ENCODE measurements at places on chromosomes 6 and 20.

- DNase-seq = no peak
- no peak overlapping the region for H3K4me3 ChIP-seq
- H3K27me3 ChIP-seq = no peaks in the 10 kb centered on the region
- no peaks in the 10 kb centered on the region for H3K4me1 ChIP-seq
Observed at GRCh38 chr6:110390404-110390803, 25.0 kb downstream of the DDO start.

GRCh38 chr20:6698723-6699122 lies 68.8 kb upstream of the BMP2 start:
- DNase-seq = no peak
- no peaks in the 10 kb centered on the region for H3K27me3 ChIP-seq
- H3K36me3 ChIP-seq = no peaks in the 10 kb centered on the region
- H3K4me3 ChIP-seq = no peak overlapping the region

GRCh38 chr6:13589801-13590200 lies 15.4 kb downstream of the SIRT5 start:
- no peaks in the 10 kb centered on the region for H3K4me1 ChIP-seq
- H3K4me3 ChIP-seq = no peak overlapping the region
- peaks cover 36% of the 10 kb centered on the region for H3K36me3 ChIP-seq
- no peak for DNase-seq
- H3K27me3 ChIP-seq = no peaks in the 10 kb centered on the region
- H3K27ac ChIP-seq = no peak overlapping the region

GRCh38 chr6:139337830-139338229 lies 36.6 kb downstream of the CITED2 start:
- no peaks in the 10 kb centered on the region for H3K4me1 ChIP-seq
- no peak for DNase-seq
- no peaks in the 10 kb centered on the region for H3K27me3 ChIP-seq
- H3K27ac ChIP-seq = no peak overlapping the region

- no peaks in the 10 kb centered on the region for H3K4me1 ChIP-seq
- peaks cover 3% of the 10 kb centered on the region for H3K36me3 ChIP-seq
- no peak for DNase-seq
- no peaks in the 10 kb centered on the region for H3K27me3 ChIP-seq
Observed at GRCh38 chr6:164296411-164296810, 881.9 kb downstream of the QKI start.

DNA sequence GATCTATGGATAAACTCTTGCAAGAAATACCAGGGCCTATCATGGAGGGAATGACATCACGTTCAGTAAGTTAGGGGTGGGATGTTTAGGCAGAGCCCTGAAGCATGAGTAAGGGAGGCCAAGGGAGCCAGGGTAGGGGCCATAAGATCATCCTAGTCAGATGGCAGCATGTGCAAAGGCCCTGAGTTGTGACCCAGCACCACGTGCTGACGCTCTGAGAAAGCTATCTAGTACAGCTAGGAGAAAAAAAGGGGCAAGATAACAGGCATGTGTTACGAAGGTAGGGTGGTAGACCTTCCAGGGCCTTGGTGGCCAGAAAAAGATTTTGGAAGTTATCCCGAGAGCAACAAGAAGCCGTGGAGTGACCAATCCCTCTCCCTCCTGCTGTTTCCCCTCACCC lies 22.3 kb downstream of the KCNB1 start:
- H3K27me3 ChIP-seq = no peaks in the 10 kb centered on the region
- no peak overlapping the region for H3K4me3 ChIP-seq
- no peaks in the 10 kb centered on the region for H3K36me3 ChIP-seq
- DNase-seq = no peak
- no peak overlapping the region for H3K27ac ChIP-seq

- no peaks in the 10 kb centered on the region for H3K27me3 ChIP-seq
- no peak overlapping the region for H3K27ac ChIP-seq
- no peaks in the 10 kb centered on the region for H3K36me3 ChIP-seq
Observed at GRCh38 chr6:139820210-139820609, 445.8 kb upstream of the CITED2 start.

GRCh38 chr20:6468423-6469116 lies 298.9 kb upstream of the BMP2 start:
- no peaks in the 10 kb centered on the region for H3K36me3 ChIP-seq
- no peak for DNase-seq
- no peak overlapping the region for H3K4me3 ChIP-seq

DNA sequence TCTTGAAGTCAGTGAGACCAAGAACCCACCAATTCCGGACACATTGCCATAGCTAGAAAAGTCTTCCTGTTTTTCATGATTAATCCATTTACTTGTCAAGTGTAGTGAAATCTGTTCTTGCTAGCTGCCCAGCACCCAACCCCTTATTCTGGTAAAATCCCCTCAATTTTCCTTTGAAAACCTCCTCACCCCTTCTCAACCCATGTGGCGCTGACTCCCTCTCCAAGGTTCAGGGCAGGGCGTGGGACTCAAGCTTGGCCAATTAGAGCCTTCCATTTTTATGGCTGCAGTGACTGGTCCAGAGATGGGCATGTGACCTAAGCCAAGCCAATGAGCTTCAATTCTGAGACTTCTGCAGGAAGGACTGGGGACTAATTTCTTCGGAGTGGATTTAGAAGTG lies 9.8 kb upstream of the ZBP1 start:
- DNase-seq = no peak
- H3K27me3 ChIP-seq = no peaks in the 10 kb centered on the region
- H3K4me1 ChIP-seq = no peaks in the 10 kb centered on the region
- no peak overlapping the region for H3K27ac ChIP-seq
- H3K4me3 ChIP-seq = no peak overlapping the region

- no peaks in the 10 kb centered on the region for H3K27me3 ChIP-seq
- peaks cover 12% of the 10 kb centered on the region for H3K36me3 ChIP-seq
- no peak for DNase-seq
- no peak overlapping the region for H3K27ac ChIP-seq
- no peaks in the 10 kb centered on the region for H3K4me1 ChIP-seq
- H3K4me3 ChIP-seq = no peak overlapping the region
Observed at GRCh38 chr6:134878136-134878535, 71.8 kb downstream of the ALDH8A1 start.

- H3K36me3 ChIP-seq = no peaks in the 10 kb centered on the region
- no peak overlapping the region for H3K27ac ChIP-seq
- H3K4me3 ChIP-seq = no peak overlapping the region
- no peak for DNase-seq
- H3K4me1 ChIP-seq = no peaks in the 10 kb centered on the region
- H3K27me3 ChIP-seq = no peaks in the 10 kb centered on the region
Observed at GRCh38 chr6:81487489-81487888, 265.0 kb downstream of the TENT5A start.

DNA sequence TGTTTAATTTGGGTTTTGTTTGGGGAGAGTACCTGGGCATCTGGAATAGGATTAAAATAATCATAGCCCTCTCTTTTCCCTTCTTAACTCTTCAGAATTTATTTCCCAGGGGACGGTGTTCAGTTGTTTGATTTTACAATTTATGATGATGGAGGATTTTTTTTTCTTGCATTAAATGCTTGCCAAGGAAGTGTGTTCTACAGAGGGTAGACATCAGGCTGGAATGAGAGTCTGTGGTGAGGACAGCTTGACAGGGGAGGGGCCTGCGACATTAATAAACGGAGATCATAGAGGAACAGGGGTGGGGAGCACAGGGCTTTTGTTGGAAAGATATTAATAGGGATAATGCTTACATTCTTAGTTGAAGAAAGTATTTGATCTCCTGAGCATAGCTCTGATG lies 297.5 kb downstream of the CLIC5 start:
- H3K27me3 ChIP-seq = no peaks in the 10 kb centered on the region
- no peak overlapping the region for H3K27ac ChIP-seq
- H3K4me1 ChIP-seq = no peaks in the 10 kb centered on the region
- no peak overlapping the region for H3K4me3 ChIP-seq

DNA sequence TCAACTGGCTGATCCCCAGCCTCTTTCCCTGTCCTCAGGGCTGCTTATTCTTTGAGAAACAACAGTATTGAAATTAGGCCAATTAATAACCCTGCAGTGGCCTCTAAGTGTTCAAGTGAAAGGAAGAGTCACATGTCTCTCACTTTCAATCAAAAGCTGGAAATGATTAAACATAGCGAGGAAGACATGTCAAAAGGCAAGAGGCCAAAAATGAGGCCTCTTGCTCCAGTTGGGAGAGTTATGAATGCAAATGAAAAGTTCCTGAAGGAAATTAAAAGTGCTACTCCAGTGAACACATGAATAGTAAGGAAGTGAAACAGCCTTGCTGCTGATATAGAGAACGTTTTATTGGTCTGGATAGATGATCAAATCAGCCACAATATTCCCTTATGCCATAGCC lies 131.5 kb downstream of the MACROD2 start:
- no peaks in the 10 kb centered on the region for H3K36me3 ChIP-seq
- no peaks in the 10 kb centered on the region for H3K4me1 ChIP-seq
- no peaks in the 10 kb centered on the region for H3K27me3 ChIP-seq
- H3K27ac ChIP-seq = no peak overlapping the region
- H3K4me3 ChIP-seq = no peak overlapping the region

- no peaks in the 10 kb centered on the region for H3K4me1 ChIP-seq
- no peak overlapping the region for H3K27ac ChIP-seq
- H3K27me3 ChIP-seq = no peaks in the 10 kb centered on the region
- H3K4me3 ChIP-seq = no peak overlapping the region
- H3K36me3 ChIP-seq = no peaks in the 10 kb centered on the region
Observed at GRCh38 chr6:23272536-23272935, 703.2 kb downstream of the HDGFL1 start.

DNA sequence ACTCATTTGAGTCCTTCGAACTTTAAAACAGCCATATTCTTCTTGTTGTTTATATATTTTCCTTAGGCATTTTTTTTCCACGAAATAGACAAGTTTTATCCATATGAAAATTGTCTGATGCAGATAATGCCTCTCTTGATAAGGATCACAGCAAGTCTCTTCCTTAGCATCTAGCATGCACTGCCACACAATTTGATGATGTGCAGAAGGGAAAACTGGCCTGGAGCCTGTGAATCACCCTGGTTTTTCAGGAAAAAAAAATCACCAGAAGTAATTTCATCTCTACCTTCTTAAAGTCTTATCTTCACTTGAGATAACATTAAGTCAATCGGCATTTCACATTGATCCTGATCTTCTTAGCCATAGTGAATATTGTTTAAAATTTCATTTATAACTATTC lies 199.8 kb downstream of the TENT5A start:
- H3K27ac ChIP-seq = no peak overlapping the region
- H3K4me1 ChIP-seq = no peaks in the 10 kb centered on the region
- H3K36me3 ChIP-seq = no peaks in the 10 kb centered on the region
- H3K27me3 ChIP-seq = no peaks in the 10 kb centered on the region

GRCh38 chr6:14986370-14986769 lies 259.5 kb upstream of the JARID2 start:
- H3K4me1 ChIP-seq = peaks cover 3% of the 10 kb centered on the region
- no peak for DNase-seq
- peaks cover 3% of the 10 kb centered on the region for H3K36me3 ChIP-seq

DNA sequence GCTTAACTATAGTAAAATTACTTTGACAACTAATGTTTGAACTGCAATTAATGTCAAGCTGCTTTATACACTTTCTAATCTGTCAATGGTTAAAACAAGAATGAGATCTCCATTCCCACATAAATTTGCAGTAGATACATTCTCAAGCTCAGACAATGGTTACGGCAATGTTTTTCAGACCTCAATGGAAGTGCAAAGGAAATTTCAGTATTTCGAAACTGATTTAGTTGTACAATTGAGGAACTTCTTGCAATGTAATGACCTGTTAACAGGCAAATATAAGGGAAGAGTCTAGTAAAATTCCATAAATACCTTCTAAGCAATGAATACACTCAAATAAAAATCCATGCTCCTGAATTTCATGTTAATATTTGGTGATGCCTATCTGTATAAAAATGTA lies 94.7 kb downstream of the ADTRP start:
- H3K36me3 ChIP-seq = peaks cover 11% of the 10 kb centered on the region
- no peak overlapping the region for H3K27ac ChIP-seq
- DNase-seq = no peak

GRCh38 chr20:20267685-20268370 lies 100.1 kb upstream of the INSM1 start:
- H3K4me1 ChIP-seq = peaks cover 4% of the 10 kb centered on the region
- no peak overlapping the region for H3K4me3 ChIP-seq
- H3K27ac ChIP-seq = no peak overlapping the region
- H3K27me3 ChIP-seq = no peaks in the 10 kb centered on the region
- no peaks in the 10 kb centered on the region for H3K36me3 ChIP-seq

GRCh38 chr20:19274412-19275015 lies 62.1 kb downstream of the SLC24A3 start:
- no peaks in the 10 kb centered on the region for H3K4me1 ChIP-seq
- no peak for DNase-seq
- no peaks in the 10 kb centered on the region for H3K36me3 ChIP-seq
- no peak overlapping the region for H3K4me3 ChIP-seq
- H3K27me3 ChIP-seq = no peaks in the 10 kb centered on the region

- H3K4me1 ChIP-seq = no peaks in the 10 kb centered on the region
- no peaks in the 10 kb centered on the region for H3K27me3 ChIP-seq
- DNase-seq = no peak
- H3K27ac ChIP-seq = no peak overlapping the region
- no peaks in the 10 kb centered on the region for H3K36me3 ChIP-seq
Observed at GRCh38 chr6:109009962-109010704, 84.5 kb downstream of the SESN1 start.

DNA sequence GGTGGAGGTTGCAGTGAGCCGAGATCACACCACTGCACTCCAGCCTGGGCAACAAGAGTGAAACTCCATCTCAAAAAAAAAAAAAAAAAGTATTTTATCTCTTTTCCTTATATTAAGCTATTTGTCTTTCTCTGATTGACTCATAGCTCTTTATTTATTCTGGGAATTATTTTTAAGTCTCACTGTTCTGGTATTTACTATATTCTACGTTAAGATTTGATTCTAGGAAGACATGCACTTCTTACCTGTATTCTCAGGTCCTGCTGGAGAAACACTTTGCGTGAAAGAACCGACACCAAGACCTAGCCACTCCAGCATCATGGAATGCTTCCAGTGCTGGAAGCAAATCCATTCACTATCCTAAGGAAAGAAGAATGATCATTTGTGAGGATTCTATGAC lies 17.6 kb downstream of the ZNFX1 start:
- peaks cover 36% of the 10 kb centered on the region for H3K36me3 ChIP-seq
- H3K27me3 ChIP-seq = no peaks in the 10 kb centered on the region
- DNase-seq = no peak
- H3K4me1 ChIP-seq = no peaks in the 10 kb centered on the region
- H3K4me3 ChIP-seq = no peak overlapping the region
- no peak overlapping the region for H3K27ac ChIP-seq

DNA sequence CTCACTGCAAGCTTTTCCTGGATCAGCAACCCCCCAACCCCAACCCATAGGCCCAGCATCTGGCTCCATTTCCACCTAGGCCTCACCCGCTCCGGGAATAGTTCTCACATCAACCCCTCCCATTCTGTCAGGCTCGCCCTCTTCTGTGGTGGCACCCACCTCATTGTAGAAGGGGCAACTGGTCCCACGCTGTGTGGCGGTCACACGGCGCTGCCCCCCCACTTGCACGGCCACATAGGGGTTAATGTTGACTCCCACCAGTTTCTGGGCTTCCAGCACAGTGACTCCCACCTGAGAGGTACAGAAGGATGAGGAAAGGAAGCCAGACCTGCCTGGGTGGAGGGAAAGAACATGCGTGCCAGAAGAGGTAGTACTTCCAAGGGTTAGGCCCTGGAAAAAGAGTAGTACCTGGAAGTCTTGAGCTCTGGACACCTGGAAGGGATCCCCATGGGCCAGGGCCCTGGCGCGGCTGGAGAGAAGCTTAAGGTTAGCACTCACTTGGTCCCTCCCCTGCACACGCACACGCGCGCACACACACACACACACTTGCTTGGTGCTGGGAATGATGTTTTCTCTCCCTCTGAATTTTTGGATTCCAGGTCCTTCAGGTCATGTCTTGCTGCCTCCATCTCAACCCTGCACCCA lies 12.7 kb upstream of the SPAG4 start:
- no peak for DNase-seq
- H3K27me3 ChIP-seq = peaks cover 12% of the 10 kb centered on the region
- no peaks in the 10 kb centered on the region for H3K4me1 ChIP-seq
- H3K4me3 ChIP-seq = no peak overlapping the region
- H3K27ac ChIP-seq = no peak overlapping the region
